ENCODE measurements at places on chromosomes 3 and 15. TPM values are rescaled to one million over a fixed set of nuclear protein-coding genes. Genes with fewer than 3 reads are reported as not detected.

- no peak overlapping the region for H3K4me3 ChIP-seq
- no peaks in the 10 kb centered on the region for H3K36me3 ChIP-seq
- no peak overlapping the region for H3K27ac ChIP-seq
These were observed 5.8 kb downstream of the MYO9A start for GRCh38 chr15:72112116-72112515.

- peaks cover 6% of the 10 kb centered on the region for H3K4me1 ChIP-seq
- H3K4me3 ChIP-seq, result no peak overlapping the region
- no peaks in the 10 kb centered on the region for H3K36me3 ChIP-seq
- no peak overlapping the region for H3K27ac ChIP-seq
- no peak for DNase-seq
- H3K27me3 ChIP-seq, result no peaks in the 10 kb centered on the region
These were observed 4.6 kb upstream of the HACD3 start for GRCh38 chr15:65525622-65526021.

GRCh38 chr15:83848315-83849050 is 194.6 kb downstream of the ADAMTSL3 start:
- no peaks in the 10 kb centered on the region for H3K36me3 ChIP-seq
- H3K27ac ChIP-seq, result no peak overlapping the region
- no peak for DNase-seq
- H3K27me3 ChIP-seq, result no peaks in the 10 kb centered on the region

DNA sequence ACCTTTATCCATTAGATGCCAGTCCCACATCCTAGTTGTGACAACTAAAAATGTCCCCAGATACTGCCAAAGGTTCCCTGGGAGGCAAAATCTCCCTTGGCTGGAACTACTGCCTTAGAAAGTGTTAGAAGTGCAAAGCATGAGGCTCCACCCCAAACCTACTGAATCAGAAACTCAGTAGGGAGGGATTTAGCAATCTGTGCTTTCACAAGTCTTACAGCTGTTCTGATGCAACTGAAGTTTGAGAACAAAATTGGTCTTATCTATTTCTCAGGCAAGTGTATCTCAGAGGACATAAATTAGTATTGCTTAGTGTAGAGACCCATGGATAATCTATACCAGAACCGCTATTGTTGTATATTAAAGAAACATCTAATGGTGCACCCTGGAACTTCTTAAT is 70.2 kb downstream of the CLDN1 start:
- H3K27ac ChIP-seq, result no peak overlapping the region
- H3K4me3 ChIP-seq, result no peak overlapping the region
- no peaks in the 10 kb centered on the region for H3K27me3 ChIP-seq

DNA sequence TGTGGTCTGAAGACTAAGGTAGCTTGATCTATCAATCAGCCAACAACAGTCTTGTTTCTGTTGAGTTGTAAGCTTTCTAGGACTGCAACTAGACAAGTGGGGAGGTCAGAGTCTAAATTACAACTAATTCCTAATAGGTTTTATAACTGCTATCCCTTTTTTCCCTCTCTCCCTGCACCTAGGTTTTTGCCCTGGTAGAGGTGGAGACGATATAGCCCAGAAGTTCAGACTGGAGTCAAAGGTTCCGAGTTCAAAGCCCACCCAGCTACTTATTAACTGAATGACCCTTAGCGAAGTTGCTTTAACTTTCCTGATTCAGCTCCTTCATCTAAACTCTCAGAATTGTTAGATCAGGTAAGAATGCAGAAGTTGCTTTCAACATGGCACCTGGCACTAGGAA is 100.6 kb downstream of the IGF2BP2 start:
- no peak overlapping the region for H3K27ac ChIP-seq
- H3K4me1 ChIP-seq, result no peaks in the 10 kb centered on the region
- H3K27me3 ChIP-seq, result no peaks in the 10 kb centered on the region
- H3K4me3 ChIP-seq, result no peak overlapping the region

DNA sequence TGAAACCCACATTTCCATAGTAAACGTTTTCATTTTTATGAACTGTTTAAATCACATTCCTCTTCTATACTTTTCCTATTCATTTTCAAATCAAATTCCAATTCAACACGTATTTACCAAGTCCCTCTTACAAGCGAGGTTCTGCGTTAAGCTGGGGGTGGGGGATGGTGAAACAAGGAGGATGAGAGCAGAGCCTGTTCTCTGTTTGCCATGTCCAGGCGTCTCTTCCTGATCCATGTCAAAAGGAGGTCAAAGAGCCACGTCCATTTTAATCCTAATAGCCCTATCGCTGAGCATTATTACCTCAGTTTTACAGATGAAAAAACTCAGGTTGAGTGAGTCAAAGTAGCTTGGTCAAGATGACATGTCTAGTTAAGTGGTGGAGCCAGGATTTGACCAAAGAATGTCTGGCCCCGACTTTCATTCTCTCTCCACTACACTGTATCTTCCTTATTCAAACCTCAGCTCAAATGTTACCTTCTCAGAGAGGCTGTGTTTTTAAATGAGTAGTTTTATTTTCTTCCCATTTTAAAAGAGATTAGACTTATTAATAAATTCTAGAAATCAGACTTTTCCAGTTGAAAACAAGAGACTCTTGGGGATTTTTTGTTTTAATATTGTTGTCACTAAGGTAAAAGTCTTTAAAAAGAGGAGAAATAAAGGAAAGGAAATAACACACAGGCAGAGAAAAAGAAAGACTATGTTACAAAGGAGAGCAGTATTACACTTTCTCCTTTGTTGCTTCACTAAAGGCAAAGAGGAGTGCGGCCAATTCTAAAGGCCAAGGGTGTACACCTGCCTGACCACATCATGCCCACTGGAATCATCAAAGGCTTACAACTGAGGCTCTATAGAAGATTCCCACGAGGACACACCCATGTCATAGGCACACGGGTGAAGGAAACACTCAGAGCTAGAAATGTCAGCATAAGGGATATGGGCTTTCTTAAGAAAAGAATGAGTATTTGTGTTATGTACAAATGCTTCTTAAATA is 42.4 kb downstream of the MYO5A start:
- no peaks in the 10 kb centered on the region for H3K36me3 ChIP-seq
- peaks cover 6% of the 10 kb centered on the region for H3K4me1 ChIP-seq
- no peak for DNase-seq
- no peak overlapping the region for H3K4me3 ChIP-seq
- H3K27ac ChIP-seq, result no peak overlapping the region
- no peaks in the 10 kb centered on the region for H3K27me3 ChIP-seq

GRCh38 chr3:24937228-24937627 is 442.6 kb upstream of the THRB start:
- H3K27ac ChIP-seq, result no peak overlapping the region
- no peaks in the 10 kb centered on the region for H3K4me1 ChIP-seq
- no peak overlapping the region for H3K4me3 ChIP-seq
- H3K27me3 ChIP-seq, result no peaks in the 10 kb centered on the region
- H3K36me3 ChIP-seq, result no peaks in the 10 kb centered on the region
- no peak for DNase-seq

GRCh38 chr3:67635806-67636205 is 18.6 kb downstream of the SUCLG2 start:
- H3K27ac ChIP-seq, result no peak overlapping the region
- no peaks in the 10 kb centered on the region for H3K27me3 ChIP-seq
- peaks cover 5% of the 10 kb centered on the region for H3K4me1 ChIP-seq
- no peak overlapping the region for H3K4me3 ChIP-seq
- DNase-seq, result no peak
- H3K36me3 ChIP-seq, result no peaks in the 10 kb centered on the region

GRCh38 chr3:127749787-127750225 is 72.5 kb downstream of the MGLL start:
- no peaks in the 10 kb centered on the region for H3K27me3 ChIP-seq
- H3K27ac ChIP-seq, result peak overlapping the region; percentile 19
- H3K4me1 ChIP-seq, result peaks cover 53% of the 10 kb centered on the region
- no peak for DNase-seq

Gene MINDY2
- total RNA-seq, result 32.0 TPM

Gene LMAN1L
- not detected for total RNA-seq

Gene CCDC9B
- total RNA-seq, result 57.1 TPM

Gene IGSF10
- 5.3 TPM for total RNA-seq

Data from thoracic aorta (tissue), 2 donors.